ENCODE measurements at places on chromosomes 4 and X.

DNA sequence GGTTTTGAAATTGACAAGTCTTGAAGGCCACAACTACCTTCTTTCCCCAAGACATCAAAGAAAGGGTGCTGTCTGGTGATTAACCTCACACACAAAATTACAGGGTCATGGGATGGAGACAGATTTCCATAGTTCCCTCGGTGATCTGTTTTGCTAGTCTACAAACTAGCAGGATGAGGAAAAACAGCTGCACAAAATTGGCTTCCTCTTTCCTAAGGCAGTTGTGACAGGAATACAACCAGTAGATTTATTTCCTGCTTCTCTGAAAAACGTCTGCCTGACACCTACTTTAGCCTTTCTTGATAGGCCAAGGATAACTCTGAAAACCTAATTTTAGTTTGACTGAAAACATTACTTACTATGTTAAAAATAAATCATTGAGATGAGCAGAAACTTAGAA lies 39.6 kb downstream of the DKK2 start:
- no peak for DNase-seq

DNA sequence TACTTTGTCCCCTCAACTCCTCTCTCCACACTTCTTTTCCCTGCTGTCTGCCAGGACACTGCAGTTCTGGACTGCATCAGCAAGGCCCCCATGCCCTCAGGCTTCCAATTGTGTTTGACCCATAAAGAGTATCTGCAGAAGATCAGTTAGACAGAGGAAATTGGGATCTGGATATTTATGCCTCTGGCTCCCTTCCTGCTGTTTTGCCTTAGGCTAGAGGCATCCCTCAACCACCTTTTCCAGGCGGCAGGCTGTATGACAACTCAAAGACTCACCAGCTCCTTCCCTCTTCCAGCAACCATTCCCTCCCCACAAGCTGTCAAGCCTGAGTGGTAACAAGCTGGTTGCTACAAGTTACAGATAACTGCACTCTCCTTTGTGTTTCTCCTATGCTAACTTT lies 66.4 kb upstream of the NDP start:
- no peak for DNase-seq

DNA sequence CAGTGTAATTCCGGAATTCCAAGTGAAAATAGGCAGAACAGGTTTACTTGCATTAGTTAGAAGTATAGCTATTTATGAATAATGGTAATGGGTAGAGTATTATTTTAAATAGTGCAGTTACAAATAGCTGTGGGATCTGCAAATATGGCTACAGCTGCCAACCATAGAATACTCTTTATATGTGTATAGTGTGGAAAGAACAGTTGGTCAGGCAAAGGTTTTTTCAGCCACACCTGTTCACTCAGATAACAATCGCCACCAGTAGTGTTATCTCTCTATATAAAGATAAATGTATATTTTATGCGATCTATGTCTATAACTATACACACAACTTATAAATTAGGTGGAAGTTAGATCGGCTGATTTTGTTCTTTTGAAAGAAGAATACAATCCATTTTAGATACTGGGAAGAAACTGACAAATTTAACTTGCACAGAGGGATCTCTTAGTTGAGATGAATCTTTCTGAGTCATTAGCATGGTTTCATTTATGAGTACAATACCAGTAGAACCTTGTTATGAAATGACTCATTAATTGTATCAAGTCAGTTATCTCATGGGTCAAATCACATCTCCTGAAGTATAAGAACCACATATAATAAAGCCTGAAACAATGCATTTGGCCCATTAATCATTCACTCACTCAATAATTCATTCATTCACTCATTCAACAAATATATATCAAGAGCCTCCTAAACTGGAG lies 100.9 kb upstream of the NR3C2 start:
- DNase-seq: no peak

- DNase-seq: no peak
Observed at GRCh38 chr4:106287353-106287969, 28.5 kb downstream of the TBCK start.

GRCh38 chr4:23091711-23092110 lies 399.0 kb downstream of the GBA3 start:
- DNase-seq: no peak

GRCh38 chrX:77652095-77652494 lies 133.9 kb downstream of the ATRX start:
- no peak for DNase-seq

- DNase-seq: no peak
Observed at GRCh38 chr4:2360396-2360730, 58.1 kb downstream of the ZFYVE28 start.

DNA sequence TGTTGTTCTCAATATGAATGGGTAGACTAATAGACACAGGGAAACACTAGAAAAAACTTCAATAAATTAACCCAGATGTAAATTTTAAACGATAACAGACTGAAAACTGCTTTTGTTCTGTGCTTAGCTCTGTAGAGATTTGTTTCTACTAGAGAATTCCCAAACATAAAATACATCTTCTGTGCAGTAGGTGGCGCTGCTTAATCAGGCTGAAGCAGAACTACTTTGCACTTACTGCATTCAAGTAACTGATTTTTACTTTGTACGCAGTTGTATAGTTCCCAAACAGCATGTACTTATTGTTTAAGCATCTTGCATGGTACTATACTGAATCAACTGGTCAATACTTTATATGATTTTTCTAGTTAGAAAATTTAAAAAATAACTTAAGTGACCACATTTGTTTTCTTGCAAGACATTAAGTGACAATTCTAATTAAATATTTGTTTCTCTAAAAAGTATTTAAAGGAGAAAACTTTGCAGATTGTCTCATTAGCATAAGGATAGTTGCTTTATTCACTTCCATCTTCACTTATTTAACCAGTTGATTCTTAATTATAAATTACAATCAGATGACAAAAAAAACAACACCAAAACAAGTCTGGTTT lies 490.6 kb downstream of the IL15 start:
- DNase-seq: peak; percentile 10

DNA sequence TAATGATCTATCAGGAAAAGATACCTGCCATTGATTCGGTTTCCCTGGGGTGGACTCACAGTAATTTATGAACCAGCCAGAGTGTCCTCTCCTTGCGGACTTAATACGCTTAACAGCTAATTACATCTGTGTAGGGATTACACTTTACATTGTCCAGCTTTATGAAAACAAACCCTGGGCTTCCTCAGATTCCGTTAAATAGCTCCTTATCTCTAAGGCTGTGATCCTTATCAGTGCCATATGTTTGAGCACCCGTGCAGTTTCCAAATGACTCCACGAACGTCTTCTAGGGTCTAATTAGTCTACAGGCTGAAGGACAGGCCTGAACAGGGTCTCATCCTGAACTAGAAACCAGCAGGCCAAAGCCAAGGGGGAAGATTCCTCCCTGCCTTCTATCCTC lies 56.9 kb downstream of the KDR start:
- no peak for DNase-seq

DNA sequence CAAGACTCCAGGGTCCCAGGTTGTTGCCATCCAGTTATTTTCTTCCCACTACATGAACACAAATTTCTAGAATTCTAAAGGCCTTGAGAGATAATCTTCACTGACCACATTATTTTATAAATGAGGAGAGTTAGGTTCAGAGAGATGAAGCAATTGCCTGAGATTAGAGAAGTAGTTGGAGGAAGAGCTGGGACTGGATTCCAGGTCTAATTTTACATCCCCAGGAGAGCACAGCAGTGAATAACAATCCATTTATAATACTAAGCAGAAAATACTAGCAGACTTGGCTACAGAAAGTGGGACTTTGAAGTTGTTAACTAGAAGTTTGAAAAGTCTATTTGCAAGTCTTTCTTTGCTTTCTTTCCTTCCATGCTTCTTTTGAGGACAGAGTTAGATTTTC lies 231.3 kb upstream of the S100G start:
- DNase-seq: no peak

GRCh38 chr4:20490734-20491133 lies 209.5 kb upstream of the PACRGL start:
- DNase-seq: no peak

- DNase-seq: no peak
Observed at GRCh38 chrX:115581759-115582615, 21.0 kb downstream of the PLS3 start.

DNA sequence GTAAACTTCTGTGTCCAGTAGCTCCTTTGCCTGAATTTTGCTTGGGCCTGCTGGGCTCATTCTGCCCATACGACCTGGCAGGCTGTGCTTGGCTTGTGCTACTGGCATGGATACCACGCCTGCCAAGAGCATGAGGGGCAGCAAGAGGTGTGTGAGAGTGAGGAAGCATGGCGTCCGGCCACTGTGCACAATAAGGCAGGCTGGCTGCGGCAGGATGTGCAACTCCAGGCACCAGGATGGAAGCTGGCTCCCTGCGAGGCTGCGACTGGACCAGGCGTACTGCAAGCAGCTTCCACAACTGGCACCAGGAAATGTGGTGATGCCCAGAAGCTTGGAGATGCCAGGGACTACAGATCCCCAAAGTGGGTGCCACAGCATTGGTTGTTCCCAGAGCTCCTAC lies 709.3 kb downstream of the PCDH18 start:
- DNase-seq: peak; percentile 1

DNA sequence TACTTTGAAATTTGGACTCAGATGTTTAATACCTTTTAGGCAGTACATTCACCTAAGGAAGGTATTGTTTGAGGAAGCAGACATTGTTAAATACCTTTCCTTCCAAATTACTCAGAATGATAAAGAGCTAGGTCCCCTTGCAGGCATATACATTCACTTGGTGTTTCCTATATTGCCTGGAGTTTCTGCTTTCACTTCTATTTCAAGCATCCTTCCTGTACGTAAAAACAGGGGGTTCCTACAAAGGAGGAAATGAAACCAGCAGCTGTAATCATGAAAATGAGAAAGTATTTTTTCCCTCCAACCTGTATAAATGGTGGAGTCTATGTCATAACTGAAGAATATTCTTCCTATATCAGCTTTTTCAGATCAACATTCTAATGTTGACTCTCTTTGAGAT lies 90.4 kb upstream of the RASGEF1B start:
- no peak for DNase-seq

DNA sequence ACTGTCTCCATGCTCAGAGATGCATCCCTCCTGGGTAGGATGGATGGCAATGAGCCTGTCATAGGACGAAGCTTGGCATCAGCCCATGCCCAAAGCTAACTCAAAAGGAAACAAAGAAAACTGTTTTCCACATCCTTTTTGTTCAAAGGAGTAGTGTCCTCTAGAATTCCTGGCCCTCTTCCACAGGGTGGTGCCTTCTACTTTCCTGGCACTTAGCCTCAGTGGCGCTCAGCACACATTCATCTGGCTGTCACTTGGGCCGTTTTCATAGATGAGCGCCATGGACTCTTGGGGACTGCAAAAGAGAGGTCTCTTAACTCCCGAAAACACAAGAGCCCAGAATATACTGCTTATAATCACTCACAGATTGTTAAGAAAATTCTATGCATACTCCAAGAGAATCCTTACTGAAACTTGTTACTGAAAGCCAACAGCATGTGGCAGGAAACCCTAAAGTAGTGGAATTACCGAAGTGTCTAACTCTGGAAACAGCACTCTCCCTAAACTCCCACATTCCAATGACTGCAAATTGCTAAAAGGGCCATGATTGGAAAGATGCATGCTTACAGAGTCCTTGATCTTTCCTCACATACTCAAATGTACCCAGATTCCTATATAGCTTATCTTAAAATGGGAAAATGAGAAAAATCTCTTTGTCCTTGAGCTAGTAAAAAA lies 110.0 kb downstream of the HS6ST2 start:
- DNase-seq: no peak

DNA sequence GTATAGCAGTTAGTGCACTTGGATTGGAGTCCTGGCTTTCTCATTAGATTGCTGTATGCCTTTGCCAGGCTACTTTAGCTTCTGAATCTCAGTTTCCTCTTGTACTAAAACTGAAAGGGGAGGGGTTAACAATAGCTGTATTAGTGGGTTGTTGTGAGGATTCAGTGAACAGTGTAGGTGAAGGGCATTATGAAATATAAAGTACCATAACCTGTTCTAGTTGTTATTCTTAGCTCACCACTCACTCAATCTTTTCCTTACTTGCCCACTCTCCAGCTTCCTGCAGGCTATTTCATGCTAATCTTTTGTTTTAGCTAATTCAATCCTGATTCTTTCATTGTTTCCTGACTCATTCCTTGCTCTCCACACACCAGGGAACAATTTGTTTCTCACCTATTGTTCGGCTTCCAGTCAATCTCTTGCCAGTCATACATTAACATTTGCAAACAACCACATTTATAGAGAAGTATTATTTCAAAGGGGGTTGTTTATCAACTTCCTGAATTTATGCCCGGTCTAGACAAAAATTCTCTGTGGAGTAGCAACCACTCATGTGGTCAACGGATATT lies 50.6 kb upstream of the EDA start:
- DNase-seq: no peak

GRCh38 chr4:95027905-95028618 lies 270.3 kb downstream of the BMPR1B start:
- no peak for DNase-seq

- DNase-seq: no peak
Observed at GRCh38 chr4:141702472-141703182, 66.2 kb downstream of the IL15 start.

DNA sequence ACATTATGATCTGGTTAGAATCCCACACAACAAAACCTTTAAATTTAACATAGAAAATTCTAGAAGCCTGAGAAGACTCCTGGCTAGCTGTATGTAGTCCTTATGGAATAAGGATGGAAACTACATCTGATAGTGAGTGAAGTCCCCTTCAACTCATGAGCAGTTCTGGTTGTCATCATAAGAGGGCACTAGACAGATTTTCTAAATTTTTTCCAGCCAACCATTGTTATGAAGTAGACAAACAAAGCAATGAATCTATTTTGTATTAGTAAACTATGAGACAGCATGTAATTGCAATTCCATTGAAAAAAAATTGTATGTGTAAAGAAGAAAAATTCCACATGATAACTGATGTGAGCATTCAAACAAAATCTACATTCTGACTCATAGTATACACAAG lies 35.2 kb downstream of the PWWP3B start:
- DNase-seq: no peak

GRCh38 chr4:16496501-16496900 lies 270.2 kb upstream of the TAPT1 start:
- DNase-seq: no peak

GRCh38 chrX:119790977-119791436 lies 423 bp downstream of the RPL39 start:
- peak; percentile 13 for DNase-seq

GRCh38 chr4:7676398-7676922 lies 241.7 kb upstream of the PSAPL1 start:
- no peak for DNase-seq

DNA sequence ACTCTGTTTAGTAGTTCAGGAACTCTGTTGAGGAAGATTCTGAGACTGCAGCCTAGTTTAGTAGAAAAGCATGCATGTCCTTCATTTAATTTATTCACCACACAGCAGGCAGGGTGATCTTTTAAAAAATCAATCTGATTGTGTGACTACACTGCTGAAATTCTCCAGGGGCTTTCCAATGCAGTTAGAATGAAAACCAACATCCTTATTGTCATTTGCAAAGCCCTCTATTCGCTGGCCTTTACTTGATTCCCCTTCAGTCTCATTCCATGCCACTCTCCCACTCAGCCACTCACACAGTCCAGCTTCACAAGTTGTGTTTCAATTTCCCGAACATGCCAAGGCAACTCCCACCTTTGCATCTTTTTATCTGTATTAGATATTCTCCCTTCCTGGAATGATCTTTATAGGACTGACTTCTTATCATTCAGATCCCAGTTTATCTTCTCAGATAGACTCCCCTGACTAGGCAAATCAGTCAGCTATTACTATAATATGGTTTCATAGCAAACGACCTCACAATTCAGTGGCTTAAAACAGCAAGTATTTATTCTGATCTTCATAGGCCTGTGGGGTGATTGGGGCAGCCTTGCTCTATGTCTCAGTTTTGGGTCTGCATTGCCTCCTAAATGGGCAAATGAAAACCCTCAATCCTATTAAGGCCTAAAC lies 21.3 kb upstream of the FTHL17 start:
- DNase-seq: no peak
